T follicular helper cell (primary cell): ENCODE measurements at places on chromosomes 1 and 21.

DNA sequence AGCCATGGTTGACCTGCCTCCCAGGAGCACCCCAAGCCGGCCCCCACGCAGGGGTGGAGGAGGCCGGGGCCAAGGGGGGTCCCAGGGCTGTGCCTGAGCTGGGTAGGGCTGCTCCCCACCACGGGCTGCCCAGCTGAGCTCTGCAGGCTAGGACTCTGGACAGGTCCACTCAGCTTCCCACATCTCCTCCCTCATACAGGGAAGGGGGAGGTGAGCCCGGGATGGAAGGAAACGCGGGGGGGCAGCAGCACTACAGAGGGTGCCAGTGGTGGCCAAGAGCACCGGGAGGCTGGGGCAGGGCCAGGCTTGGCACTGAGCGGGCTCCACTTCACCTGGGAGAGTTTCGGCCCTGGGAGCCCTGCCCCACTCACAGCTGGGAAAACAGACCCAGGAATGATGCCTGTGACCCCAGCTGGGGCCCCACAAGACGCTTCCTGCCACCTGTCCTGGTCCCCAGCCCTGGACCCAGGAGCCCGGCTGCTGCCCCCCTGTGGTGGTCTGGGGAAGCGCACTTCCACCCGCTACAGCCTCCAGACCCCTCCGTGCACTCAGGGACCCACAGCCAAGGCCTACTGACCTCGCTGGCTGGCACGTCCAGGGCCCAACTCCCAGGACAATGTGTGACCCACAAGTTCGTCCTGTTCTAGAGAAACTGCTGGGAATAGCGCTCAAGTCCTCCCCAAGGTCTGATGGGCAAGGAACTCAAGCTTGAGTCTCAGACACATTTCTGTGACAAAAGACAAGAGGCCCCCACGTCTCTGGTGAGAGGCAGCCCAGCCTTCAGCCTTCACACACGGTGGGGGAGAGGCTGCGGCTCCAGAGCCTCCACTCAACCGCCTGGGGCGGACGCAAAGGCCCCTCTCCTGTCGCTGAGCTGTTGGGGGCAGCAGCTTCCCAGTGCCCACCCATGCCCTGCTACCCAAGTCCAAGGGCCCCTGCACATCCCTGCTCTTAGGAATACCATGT, 3.0 kb downstream of the AURKAIP1 start:
- DNase-seq: peak; percentile 58

GRCh38 chr1:227791425-227792143, 23.9 kb upstream of the PRSS38 start:
- DNase-seq: no peak

- no peak for DNase-seq
These were observed 159.8 kb downstream of the PBX1 start for GRCh38 chr1:164718821-164719220.

DNA sequence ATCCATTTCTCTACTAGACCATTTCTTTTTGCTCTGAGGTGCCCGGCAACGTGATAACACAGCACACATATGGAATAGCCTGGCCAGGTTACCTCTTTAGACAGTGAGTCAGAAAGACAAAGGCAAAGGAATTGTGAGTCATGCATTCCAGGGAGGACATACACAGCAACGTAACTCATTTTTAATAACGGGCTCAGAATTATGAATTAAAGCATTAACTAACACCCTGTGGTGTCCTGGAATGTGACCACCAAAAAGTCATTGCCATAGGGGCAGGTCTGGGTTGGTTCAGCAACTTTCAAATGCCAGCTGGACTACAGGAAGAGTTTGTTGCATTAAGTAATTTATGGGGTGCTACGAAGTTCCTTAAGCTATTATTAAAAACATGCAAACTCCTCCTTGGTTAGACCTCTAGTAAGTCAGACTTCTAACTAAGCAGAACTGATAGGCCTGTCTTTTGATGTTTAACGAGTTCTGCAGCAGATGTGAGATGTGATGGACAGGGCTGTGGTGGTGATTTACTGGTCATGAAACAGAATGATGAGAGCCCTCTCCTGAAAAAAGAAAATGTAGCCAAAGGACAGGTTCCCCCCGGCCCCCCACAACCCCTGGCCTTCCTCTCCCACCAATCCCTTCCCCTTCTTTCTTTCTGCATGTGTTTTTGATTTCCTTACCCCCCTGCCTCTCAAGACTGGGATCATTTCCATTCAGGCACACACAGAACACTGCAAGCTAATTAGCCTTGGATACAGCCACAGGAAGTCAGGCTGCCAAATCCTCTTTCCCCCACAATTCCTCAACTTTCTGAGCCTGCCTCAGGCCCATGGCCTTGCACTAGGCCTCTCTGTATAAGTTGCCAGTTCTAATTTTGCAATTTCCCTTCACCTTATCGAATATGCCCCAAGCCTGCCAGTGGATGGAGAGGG, 88.9 kb upstream of the HAO2 start:
- DNase-seq: no peak

GRCh38 chr21:10425856-10426255, 95.5 kb upstream of the TPTE start:
- no peak for DNase-seq

DNA sequence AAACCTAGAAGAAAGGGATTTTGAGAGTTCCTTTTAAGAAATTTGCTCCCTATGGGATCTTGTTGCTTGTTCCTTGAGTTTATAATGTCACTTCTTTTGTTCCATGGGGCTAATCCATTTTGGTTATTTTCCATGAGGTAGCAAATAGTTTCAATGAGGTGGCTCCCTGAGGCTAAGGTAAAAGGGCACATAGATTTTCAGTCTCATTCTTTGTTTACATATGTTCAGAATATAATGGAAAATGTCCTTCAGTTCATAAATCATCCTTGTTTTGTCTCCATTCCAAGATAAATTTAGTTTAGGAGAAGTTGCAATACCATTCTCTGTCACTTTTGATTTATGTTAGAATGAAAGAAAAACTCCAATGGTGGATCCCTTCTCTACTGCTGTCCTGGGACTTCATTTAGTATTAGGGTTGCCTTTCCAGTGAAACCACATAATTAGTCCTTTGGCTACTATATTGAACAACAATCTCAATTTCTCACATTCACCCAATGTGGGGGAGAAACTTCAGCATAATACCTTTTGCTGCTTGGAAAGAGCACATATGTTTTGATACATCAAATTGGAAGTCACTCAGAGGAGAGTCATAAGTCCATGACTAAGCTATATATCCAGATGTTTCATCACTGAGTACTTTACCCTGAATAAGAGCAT, 80.9 kb upstream of the ADAMTS5 start:
- no peak for DNase-seq

DNA sequence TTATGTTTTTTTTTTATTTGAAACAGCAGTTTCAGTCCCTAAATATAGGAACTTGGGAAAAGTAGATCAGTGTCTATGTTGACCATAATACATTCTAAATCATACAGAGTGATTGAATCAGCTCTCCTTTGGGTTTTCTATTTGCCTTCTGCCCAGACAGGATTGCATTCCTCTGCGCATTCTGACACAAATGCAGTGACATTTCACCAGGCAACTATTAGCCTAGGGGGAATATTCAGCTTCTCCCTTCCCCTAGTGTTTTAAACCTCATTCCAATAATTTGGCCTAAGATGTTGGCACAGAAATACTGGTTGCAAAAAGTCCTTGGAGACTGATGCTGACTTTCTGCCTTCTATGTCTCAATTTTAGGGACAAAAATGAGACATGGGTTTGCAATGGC, 172.8 kb downstream of the PTGER3 start:
- DNase-seq: no peak

DNA sequence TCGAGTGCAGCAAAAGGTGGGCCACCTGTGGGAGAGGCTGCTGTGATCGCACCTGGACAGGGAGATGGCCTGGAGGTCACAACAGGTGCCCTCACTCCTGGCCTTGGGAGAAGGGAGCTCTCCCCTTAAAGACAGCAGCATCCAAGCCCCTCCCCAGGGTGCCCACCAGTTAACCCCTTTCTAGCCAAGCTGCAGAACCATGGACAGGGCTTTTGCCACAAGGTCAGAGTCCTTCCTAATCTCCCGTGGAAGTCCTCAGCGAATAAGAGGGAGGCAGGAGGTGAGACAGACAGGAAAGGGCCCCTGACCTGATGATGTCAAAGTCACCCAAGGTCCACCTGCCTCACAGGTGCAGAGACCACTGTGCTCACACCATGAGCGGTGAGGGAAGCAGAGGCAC, 1.7 kb downstream of the CNTN2 start:
- no peak for DNase-seq

DNA sequence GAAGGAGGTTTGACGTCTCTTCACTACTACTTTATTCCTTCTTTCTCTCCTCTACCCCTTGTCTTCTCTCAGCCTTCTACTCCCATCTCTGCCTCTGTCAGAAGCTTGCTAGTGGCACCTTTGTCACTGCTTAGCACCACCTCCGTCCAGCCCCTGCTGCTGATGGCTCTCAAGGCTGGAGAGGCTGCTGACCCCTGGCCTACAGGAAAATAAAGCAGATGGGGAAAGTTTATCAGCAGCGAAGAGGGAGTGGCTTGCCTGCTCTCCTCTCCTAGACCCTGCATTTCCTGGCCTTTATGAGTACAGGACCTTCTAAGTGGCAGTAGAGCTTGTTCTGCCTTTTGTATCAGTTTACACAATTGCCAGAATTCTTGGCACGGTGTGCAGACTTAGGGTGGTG, 27.0 kb downstream of the PROX1 start:
- DNase-seq: no peak

DNA sequence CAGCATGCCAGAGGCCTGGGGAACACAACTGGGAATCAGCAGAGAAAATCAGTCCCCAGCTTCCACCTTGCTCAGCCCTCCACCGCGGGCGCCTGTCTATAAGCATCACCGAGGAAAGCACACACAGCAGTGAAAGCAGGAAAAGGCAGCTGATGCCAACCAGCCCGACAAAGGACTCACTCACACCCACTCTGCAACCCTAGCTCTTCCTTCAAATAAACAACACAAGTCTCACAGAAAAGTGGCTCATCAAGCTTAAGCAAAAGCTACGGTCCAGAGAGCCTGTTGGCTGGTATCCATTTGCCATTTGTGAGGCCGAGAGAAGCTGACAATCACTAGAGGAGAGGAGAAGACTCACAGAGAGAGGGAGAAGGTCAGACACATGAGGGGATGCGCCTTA, 27.1 kb downstream of the MRAP start:
- no peak for DNase-seq

DNA sequence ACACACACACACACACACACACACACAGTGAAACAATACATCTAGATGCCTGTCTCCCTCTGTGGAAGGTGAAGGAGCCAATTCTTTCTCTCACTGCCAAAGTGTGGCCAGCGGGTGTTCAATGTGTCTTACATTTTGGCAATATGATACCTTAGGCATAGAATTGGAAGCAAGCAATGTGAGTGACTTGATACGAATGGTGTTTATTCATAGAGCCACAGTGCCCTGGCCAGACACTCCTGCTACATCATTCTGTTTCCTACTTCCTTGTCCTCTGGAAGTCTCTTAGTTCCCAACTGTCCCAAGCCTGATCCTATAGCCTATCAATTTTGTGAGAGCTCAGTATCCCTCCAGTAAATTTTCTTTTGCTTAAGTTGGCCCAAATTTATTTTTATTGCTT, 170.0 kb upstream of the L1TD1 start:
- no peak for DNase-seq

DNA sequence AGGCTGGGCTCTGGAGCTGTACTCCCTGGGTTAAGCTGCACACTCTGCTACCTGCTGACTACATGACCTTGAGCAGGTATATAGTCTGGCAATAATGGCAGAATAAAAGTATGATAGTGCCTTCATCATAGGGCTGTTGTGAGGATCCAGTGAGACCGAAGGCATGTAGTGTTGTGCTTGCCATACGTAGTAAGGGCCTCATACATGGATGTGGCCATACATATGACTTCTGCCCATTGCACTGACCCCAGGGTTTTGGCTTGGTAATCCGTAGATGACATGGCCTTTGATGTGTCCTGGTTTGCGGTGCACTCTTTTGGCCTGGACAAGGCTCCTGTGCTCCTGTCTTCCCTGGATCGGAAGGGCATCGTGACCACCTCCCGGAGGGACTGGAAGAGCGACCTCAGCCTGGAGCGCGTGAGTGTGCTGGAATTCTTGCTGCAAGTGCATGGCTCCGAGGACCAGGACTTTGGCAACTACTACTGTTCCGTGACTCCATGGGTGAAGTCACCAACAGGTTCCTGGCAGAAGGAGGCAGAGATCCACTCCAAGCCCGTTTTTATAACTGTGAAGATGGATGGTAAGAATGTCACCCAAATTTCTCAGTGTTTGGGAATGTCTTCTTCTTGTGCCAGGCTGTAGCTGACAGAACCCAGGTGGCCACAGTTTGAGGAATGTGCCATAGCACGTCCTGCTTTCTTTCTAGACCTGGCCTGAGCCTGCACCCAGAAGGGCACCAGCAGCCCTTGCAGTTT, 17.0 kb upstream of the CD101 start:
- DNase-seq: no peak

DNA sequence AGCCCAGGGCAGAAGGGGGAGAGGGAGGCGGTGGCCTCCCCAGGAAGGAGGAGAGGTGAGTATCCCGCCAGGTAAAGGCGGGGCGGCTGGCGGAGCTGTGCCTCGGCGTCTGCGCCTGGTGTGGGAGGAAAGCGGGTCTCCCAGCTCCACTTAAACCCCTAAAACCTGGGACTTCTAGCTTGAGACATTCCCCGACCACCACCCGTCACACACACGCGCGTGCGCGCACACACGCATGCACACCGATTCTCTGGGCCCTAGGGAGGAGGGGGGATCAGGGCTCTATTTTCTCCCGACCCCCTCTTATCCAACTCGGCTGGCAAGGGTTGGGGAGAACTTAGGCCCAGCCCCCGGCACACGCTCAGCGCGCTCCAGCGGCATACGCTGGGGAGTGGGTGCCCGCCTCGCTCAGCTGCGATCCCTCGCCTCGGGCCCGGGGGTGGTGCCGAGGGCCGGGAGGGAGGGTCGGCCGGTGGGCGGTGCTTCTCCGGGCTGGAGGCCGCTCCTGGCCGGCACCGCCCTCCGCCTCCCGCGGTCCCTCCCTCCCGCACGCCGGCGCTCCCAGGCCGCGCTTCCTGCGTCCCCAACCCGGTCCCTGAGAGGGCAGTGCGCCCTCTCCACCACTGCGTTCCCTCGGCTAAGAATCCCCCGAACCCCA, at the start of gene TMEM51:
TSS of gene TMEM51 (plus strand) at position 564 of the 658 bp plus-strand sequence. CDS start 61,341 bp downstream, outside the sequence.
- DNase-seq: no peak

DNA sequence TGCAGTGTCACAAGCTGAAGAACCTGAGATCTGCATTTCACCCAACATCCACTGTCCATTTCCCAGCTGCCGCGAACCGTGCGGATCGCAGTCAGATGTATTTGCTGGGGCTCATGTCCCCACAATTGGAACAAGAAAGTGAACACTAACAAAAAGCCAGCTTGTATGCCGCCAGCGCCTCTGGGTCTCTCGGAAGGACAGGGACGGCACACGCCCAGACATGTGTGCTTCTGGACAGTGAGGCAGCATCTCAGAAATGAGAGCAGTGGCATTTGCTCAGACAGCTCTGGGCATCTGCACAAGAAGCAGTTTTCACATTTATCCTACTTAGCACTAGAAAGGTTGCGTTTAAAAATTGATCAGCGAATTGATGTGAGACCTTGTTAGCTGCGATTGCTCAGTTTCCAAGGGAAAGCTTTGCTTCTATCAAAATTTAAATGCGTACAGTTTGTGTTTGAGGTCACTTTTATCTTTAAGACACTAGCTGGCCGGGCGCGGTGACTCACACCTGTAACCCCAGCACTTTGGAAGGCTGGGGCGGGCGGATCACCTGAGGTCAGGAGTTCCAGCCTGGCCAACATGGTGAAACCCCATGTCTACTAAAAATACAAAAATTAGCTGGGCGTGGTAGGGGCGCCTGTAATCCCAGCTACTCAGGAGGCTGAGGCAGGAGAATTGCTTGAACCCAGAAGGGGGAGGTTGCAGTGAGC, 28.7 kb downstream of the KCNAB2 start:
- no peak for DNase-seq

GRCh38 chr1:175434283-175434860, 241.8 kb upstream of the KIAA0040 start:
- no peak for DNase-seq
